ENCODE measurements at places on chromosomes 4 and X.
A peak's percentile ranks its signal among the peaks of the same experiment; 100 is the strongest.

- H3K4me3 ChIP-seq = peak overlapping the region; percentile 43
- peaks cover 4% of the 10 kb centered on the region for H3K27me3 ChIP-seq
- no peak overlapping the region for H3K27ac ChIP-seq
- no peak for DNase-seq
- no peaks in the 10 kb centered on the region for H3K36me3 ChIP-seq
Measured at GRCh38 chrX:137566746-137567679, 1.1 kb downstream of the ZIC3 start.

DNA sequence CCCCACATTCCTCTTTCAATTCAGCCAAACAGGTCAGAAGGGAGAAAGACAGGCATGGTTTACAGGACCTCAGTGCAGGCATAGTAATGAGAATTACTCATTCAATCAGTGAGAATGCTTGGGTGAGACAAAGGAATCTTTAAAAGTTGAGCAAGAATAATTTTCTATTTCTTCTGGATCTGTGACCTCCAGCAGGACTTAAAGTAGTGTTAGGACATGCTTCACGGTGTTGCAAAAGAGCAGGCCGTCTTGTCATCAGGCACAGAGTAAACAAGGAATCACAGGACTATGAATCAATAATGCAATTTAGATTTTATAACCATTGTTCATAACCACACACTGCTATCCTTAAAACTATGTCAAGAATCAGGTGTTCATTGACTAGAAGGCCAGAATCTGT lies 130.6 kb upstream of the GLRA2 start:
- DNase-seq = no peak
- no peaks in the 10 kb centered on the region for H3K4me1 ChIP-seq
- H3K4me3 ChIP-seq = no peak overlapping the region
- no peaks in the 10 kb centered on the region for H3K27me3 ChIP-seq

GRCh38 chrX:131331152-131331551 lies 42.0 kb upstream of the IGSF1 start:
- H3K4me1 ChIP-seq = no peaks in the 10 kb centered on the region
- DNase-seq = no peak
- no peaks in the 10 kb centered on the region for H3K27me3 ChIP-seq
- H3K36me3 ChIP-seq = no peaks in the 10 kb centered on the region

DNA sequence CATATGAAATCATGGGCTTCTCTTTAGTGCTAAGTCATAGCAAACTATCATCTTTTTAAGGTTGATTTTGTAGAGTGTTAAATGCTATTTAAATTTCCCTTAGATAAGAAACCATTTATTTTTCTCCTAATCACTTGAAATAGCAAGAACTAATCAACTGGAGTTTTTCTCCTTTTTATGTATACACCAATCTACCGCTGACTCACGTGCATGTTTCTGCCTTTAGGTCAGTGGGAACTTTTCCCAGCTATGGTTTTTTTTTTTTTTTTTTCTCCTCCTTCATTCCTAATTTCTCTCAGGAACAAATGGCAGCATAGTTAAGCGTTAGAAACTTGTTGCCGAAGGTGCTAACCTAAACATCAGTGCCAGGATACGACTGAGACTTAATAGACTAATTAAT lies 176.4 kb downstream of the BMPR1B start:
- no peak for DNase-seq
- H3K36me3 ChIP-seq = no peaks in the 10 kb centered on the region
- no peak overlapping the region for H3K27ac ChIP-seq
- H3K27me3 ChIP-seq = no peaks in the 10 kb centered on the region
- no peaks in the 10 kb centered on the region for H3K4me1 ChIP-seq
- H3K4me3 ChIP-seq = no peak overlapping the region

- H3K4me3 ChIP-seq = no peak overlapping the region
- H3K27ac ChIP-seq = no peak overlapping the region
- H3K4me1 ChIP-seq = no peaks in the 10 kb centered on the region
Measured at GRCh38 chr4:9771034-9771433, 10.4 kb upstream of the DRD5 start.

GRCh38 chr4:105147016-105147552 lies 408 bp downstream of the TET2 start:
- peak overlapping the region; percentile 94 for H3K27ac ChIP-seq
- DNase-seq = no peak
- H3K27me3 ChIP-seq = no peaks in the 10 kb centered on the region
- no peaks in the 10 kb centered on the region for H3K4me1 ChIP-seq
- peak overlapping the region; percentile 89 for H3K4me3 ChIP-seq

DNA sequence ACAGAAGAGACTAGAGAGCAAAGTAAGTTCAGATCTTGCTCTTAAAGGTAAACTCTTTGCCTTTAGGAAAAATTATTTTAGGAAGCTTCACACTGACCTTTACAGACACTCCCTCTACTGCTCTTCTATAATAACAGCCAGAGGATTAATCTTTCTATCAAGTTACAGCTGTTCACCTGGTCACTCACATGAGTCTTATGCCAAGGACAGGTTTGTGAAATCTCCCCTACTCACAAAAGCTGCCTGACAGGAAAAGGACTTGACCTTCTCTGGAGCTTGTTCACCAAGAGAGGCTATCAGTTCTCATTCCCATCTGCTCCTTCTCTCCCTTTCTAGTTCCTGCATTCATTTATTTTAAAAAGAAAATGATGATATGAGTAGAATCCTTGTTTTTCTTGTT lies 117.3 kb downstream of the C4orf51 start:
- no peak overlapping the region for H3K4me3 ChIP-seq
- no peaks in the 10 kb centered on the region for H3K36me3 ChIP-seq
- no peaks in the 10 kb centered on the region for H3K4me1 ChIP-seq
- H3K27me3 ChIP-seq = no peaks in the 10 kb centered on the region

GRCh38 chr4:141810038-141810711 lies 173.8 kb downstream of the IL15 start:
- no peak overlapping the region for H3K27ac ChIP-seq
- no peaks in the 10 kb centered on the region for H3K4me1 ChIP-seq
- H3K4me3 ChIP-seq = no peak overlapping the region
- H3K36me3 ChIP-seq = no peaks in the 10 kb centered on the region
- DNase-seq = no peak
- H3K27me3 ChIP-seq = no peaks in the 10 kb centered on the region

GRCh38 chrX:45006002-45006800 lies 133.2 kb downstream of the KDM6A start:
- DNase-seq = no peak
- H3K36me3 ChIP-seq = no peaks in the 10 kb centered on the region
- peaks cover 5% of the 10 kb centered on the region for H3K4me1 ChIP-seq
- no peaks in the 10 kb centered on the region for H3K27me3 ChIP-seq
- no peak overlapping the region for H3K27ac ChIP-seq
